ENCODE measurements at places on chromosomes 2 and 18. TPM values are rescaled to one million over a fixed set of nuclear protein-coding genes. Genes with fewer than 3 reads are reported as not detected.

Gene GCG
- not detected for total RNA-seq

Gene CYP26B1
- total RNA-seq, result 0.19 TPM

Gene UCN
- 1.1 TPM for total RNA-seq

Gene ANKRD62
- under 0.01 TPM for total RNA-seq

Gene ITGA6
- 22.6 TPM for total RNA-seq

Gene ATP8B1
- total RNA-seq, result 86.8 TPM

Gene BMP10
- not detected for total RNA-seq

Gene CLEC4F
- not detected for total RNA-seq

Gene ALPI
- not detected for total RNA-seq

Gene SCYGR4
- total RNA-seq, result not detected

Gene SGO2
- 28.6 TPM for total RNA-seq

Gene SLC8A1
- total RNA-seq, result 131 TPM

Gene OBSL1
- 26.6 TPM for total RNA-seq

Gene TMEM237
- total RNA-seq, result 71.7 TPM

Gene TMEM182
- 4.2 TPM for total RNA-seq

Gene GAL3ST2
- total RNA-seq, result 0.85 TPM

Gene INSIG2
- total RNA-seq, result 25.7 TPM

Gene CYS1
- total RNA-seq, result 0.58 TPM

Gene UGT1A5
- total RNA-seq, result not detected

Gene VWA3B
- total RNA-seq, result not detected

Gene B4GALT6
- total RNA-seq, result 2.8 TPM

Gene NGEF
- 1.9 TPM for total RNA-seq

Gene PCBP1
- total RNA-seq, result 60.4 TPM

Gene PAX3
- not detected for total RNA-seq

Gene RESP18
- not detected for total RNA-seq

Gene ALPP
- not detected for total RNA-seq

Gene DNER
- under 0.01 TPM for total RNA-seq
